Stimulated activated CD4-positive, alpha-beta T cell treated with anti-CD3 and anti-CD28 coated beads, Interleukin-12 subunit alpha, Interleukin-12 subunit beta, amount 100 ng/mL, for 24 hours (primary cell): ENCODE measurements at places on chromosomes 16 and 17.
A peak's percentile ranks its signal among the peaks of the same experiment; 100 is the strongest.

GRCh38 chr17:44992242-44992939 is 24.3 kb upstream of the C1QL1 start:
- no peak for DNase-seq

DNA sequence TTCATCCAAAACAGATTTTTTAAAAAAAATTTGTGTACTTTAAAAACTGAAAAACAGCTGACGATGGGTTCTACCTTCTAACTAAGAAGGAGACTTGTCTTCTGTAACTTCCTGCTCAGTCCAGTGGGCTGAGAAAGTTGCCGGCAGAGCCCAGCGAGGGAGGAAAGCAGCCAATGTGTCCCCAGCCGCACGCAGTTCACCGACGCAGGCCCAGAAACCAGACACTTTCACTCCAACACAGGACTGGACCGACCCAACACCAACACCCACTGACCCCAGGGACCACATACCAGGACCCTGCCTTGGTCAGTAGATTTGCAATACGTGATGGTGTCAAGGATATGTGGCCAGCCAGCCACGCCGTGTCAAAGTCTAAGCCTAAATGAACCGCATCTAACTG is 25.6 kb downstream of the TRAP1 start:
- DNase-seq, result no peak

DNA sequence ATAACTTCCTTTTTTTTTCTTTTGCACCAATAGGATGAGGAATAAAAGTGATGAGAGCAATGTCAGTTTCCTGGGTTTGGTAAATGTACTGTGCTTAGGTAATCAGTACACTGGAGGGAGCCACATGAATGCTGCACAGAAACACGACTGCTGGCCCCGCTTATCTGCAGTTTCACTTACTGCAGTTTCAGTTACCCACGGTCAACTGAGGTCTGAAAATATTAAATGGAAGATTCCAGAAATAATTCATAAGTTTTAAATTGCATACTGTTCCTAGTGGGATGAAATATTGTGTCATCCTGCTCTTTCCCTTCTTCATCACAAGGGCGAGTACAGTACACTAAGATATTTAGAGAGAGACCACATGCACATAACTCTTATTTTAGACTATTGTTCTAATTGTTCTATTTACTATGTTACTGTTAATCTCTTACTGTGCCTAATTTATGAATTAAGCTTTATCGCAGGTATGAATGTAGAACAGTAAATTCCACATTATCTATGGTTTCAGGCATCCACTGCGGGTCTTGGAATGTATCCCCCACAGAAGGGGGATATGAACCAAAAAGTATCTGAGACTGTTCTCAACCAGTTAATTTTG is 6.4 kb upstream of the LGALS3BP start:
- DNase-seq, result no peak

- DNase-seq, result peak; percentile 24
Measured at GRCh38 chr17:76816590-76817135, 51.5 kb upstream of the MGAT5B start.

DNA sequence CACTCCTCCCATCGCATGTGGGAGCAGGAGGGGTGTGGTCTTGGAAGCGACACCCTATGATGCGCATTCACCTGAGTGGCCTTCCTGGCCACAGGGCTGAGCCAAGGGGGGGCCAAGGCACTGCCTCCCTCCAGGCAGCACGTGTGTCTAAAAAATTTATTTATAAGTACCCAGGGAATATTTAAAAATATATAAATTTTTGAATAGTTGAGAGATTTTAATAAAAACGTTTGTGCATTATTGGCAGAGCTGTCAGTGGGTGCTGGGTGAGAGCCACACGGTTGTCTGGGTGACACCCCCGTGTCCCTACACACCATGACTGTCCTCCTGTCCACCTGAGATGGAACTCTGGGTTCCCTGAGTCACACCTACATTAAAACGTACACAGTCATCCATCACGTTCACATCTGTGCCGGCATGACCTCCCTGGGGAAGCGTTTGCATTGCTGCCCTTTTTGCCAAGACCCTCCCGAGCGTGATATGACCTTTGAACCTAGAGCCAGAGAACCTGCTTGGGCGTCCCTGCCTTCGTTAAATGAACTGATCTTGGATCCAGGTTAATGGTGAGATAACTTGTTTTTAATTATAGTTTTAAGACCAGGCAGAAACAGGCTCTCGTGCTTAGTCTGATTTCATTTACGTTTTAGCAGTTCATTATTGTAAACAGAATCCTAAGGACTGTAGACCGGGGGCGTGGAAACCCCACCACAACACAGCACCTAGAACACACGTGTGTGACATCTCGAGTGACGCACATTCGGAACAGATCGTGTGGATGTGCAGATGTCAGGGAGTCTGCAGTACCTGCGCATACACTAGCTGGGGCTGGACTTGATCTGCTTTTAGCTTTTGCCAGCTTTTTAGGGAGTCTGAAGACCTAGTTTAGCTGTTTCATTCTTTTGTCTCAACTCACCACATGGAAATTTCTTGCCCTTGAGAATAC is 192.8 kb upstream of the CHMP6 start:
- DNase-seq, result no peak

- no peak for DNase-seq
Measured at GRCh38 chr17:61786088-61786487, 77.2 kb downstream of the BRIP1 start.

DNA sequence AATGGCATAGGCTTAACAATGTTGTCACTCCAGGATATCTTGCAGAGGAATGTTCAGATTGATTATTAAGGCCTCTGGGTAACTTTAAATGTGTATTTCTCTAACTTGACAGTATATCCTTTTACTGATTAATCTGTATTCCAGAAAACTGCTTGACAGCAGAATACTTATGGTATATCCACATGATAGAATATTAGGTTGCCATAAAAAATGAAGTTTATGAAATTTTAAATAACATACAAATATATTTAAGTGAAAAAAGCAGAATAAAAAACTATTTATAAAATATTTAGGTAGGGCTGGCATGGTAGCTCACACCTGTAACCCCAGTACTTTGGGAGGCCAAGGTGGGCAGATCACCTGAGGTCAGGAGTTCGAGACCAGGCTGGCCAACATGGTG is 106.7 kb downstream of the TRIM37 start:
- no peak for DNase-seq
